ENCODE measurements at places on chromosomes 2 and 18.
A peak's percentile ranks its signal among the peaks of the same experiment; 100 is the strongest.

- no peak for DNase-seq
Measured at GRCh38 chr2:216643986-216644659, 10.9 kb downstream of the IGFBP2 start.

GRCh38 chr18:45657357-45658335 lies 42.4 kb downstream of the SLC14A2 start:
- no peak for DNase-seq

GRCh38 chr2:43174368-43174916 lies 52.0 kb downstream of the ZFP36L2 start:
- no peak for DNase-seq

- DNase-seq = peak; percentile 16
Measured at GRCh38 chr2:36356298-36356989, 866 bp downstream of the CRIM1 start.

GRCh38 chr2:217031445-217031844 lies 171.6 kb upstream of the TNP1 start:
- no peak for DNase-seq

- no peak for DNase-seq
Measured at GRCh38 chr2:20634507-20635112, 16.3 kb downstream of the HS1BP3 start.

GRCh38 chr2:205161156-205161839 lies 521.0 kb upstream of the NRP2 start:
- DNase-seq = no peak

- peak; percentile 71 for DNase-seq
Measured at GRCh38 chr2:10036095-10036884, 7.1 kb upstream of the KLF11 start.

GRCh38 chr18:70004696-70005095 lies 57.0 kb upstream of the CD226 start:
- no peak for DNase-seq

DNA sequence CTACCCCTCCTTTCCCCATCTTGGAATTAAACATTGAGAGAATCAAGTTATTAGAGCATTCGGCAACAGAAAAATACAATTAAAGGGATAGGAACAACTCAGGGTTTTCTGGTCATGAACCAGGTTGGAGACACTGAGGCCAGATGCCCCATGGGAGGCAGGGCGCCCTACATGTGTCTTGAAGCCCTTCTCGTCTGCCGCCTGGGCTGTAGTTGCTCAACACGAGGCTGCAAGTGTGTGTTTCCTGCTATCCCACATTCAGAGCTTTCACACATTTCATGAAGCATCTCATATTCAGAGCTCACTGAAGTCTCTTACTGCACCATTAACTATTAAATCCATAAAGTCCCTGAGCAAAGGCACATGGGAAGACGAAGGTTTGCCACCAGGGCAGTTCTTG lies 28.8 kb downstream of the TTC39C start:
- no peak for DNase-seq

- no peak for DNase-seq
Measured at GRCh38 chr2:168640039-168640438, 162.4 kb upstream of the NOSTRIN start.

DNA sequence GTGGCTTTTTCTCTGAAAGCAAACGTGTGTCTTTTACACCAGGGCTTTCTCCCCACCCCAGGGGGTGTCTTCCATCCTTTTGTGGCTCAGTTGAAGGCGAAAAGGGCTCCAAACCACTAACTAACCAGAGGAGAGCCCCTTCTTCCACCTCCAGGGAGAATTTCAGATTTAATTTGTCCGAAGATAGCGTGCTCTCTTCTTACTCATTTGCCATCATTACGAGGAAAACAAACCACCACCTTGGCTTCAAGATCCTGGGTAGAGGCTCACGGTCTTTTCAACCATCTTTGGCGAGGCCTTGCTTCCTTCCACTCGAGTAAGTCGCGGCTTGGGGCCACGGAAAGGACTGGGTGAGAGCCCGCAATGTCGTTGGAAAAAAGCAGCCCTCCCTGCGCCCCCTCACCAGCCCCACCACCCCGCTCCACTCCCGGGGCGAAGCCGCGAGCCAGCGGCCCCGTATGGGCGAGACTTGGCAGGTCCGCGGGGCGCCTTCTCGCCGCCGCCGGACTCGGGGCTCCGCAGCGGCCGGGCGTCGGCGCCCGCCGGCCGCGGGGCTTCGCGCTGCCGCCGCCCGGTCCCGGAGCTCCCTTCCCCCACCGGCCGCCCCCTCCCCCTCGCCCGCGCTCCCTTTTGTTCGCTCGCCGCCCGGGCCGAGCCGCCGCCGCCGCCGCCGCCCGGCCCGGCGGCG lies 1.7 kb upstream of the ZNF532 start:
- no peak for DNase-seq

DNA sequence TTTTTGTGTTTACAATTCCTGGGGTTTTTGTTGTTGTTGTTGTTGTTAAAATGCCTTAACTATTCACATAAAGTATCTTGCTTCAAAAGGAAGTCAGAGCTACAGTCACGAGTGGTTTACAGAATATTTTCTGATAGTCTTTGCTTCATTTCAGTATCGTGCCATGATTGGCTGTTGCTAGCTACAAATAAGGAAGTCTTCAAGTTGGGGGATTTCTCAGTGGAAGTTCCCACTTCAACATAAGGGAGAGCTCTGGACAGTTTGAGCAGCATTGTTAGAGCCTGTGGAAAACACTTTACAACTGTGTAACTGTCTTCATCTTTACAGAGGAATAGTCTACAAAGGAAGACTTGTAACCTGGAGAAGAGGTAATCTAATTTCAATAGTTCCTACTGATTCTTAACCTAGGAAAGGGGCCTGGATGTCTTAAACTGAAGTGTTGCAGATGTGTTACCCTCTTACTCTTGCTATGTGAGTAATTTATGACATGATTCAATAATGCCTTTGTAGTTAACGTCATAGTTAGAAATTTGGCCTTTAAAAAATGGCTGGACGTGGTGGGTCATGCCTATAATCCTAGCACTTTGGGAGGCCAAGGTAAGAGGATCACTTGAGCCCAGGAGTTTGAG lies 23.4 kb upstream of the TANK start:
- no peak for DNase-seq

GRCh38 chr2:189770590-189771322 lies 8.2 kb upstream of the OSGEPL1 start:
- no peak for DNase-seq

GRCh38 chr18:64330931-64331330 lies 182.0 kb upstream of the LINC00305 start:
- DNase-seq = no peak

GRCh38 chr2:161119483-161119882 lies 40.7 kb upstream of the TANK start:
- no peak for DNase-seq

- peak; percentile 61 for DNase-seq
Measured at GRCh38 chr18:45121146-45121545, 440.5 kb downstream of the SETBP1 start.

DNA sequence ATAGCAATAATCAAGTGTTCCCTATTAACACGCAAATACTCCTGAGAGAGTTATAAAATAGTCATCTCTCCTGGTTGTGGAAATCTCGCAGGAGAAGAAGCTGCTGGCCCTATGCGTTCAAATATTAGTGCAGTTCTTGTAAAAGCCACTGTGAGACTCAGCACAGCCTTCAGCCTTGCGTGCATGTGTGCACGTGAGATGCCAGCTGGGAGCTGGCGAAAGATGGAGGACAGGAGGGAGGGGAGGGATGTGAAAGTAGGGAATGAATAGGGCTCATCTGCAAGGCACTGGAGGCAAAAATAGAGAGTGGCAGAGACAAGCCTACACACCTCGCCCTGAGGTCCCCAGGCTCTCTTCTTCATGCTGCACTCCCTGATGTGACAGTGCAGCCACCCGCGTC lies 126.5 kb downstream of the INO80D start:
- no peak for DNase-seq

- no peak for DNase-seq
Measured at GRCh38 chr18:55998801-55999385, 410.9 kb upstream of the TCF4 start.

DNA sequence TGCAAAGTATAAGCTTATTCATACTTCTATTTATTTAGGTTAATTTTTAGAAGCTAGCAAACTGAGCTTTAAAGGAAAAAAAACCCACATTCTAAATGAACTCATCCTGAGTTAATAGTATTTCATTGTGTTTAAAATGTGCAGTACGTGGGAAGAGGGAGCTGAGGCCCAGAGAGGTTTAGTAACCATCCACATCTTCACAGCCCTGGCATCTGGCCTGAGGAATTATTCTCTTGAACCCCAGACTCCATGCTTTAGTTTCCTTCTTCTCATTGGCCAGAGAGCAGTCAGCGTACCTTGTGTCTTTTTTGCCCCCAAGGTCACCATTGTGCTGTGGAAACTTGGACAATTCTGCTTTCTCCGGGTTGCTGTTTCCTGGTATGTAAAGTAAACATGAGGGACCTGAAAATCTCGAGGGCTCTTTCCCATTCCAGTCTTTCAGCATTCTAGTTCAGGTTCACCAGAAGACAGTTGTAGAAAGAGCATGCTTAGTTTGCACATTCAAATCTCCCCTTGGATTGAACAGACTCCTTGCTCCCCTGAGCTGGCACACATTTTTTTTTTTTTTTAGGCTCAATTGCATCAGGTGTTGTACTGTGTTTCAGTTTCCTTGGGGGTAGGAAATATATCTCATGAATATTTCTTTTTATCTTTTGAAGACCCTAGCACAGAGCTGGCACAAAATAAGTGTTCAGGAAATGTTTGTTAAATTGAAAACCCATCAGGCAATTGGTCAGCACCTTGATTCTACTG lies 81.4 kb downstream of the MYCN start:
- DNase-seq = no peak

GRCh38 chr2:26877276-26877675 lies 29.3 kb downstream of the DPYSL5 start:
- DNase-seq = no peak

DNA sequence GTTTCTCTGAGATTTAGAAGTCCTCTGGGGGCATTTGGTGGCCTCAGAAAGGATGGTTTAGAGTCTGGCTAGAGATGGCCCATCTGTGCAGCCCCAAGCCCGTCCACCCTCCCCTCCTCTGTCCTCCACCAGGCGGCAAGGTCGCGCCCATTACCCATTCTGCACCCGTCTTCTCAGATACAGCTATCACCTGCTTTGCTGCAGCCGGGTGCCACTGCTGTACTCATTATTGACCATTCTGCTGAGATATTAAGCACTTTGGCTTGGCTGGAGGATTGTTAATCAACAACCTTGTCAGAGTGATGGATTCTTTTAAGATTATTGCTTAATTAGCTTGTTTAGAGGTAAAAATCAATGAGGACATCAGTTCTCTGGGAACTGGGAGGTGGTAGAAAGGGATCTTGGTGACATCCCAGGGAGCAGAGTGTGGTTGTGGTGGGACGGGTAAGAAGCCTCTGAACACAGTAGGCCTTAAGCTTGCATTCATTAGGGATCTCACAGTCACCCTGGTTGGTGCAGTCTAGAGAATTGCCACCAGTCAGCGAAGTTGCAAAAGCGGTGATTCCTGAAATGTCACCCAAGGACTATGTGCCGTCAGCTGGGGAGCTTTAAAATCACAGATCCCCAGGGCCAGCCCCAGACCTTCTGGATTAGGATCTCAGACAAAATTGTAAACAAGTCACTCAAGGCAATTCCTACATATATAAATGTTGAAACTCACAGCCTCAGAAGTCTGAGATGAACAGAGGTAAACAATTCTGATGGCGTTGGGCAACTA lies 90.9 kb downstream of the CAPN13 start:
- no peak for DNase-seq

- DNase-seq = no peak
Measured at GRCh38 chr2:133053541-133053940, 383.5 kb upstream of the LYPD1 start.

- DNase-seq = no peak
Measured at GRCh38 chr2:223599640-223600380, 2.4 kb downstream of the SCG2 start.

DNA sequence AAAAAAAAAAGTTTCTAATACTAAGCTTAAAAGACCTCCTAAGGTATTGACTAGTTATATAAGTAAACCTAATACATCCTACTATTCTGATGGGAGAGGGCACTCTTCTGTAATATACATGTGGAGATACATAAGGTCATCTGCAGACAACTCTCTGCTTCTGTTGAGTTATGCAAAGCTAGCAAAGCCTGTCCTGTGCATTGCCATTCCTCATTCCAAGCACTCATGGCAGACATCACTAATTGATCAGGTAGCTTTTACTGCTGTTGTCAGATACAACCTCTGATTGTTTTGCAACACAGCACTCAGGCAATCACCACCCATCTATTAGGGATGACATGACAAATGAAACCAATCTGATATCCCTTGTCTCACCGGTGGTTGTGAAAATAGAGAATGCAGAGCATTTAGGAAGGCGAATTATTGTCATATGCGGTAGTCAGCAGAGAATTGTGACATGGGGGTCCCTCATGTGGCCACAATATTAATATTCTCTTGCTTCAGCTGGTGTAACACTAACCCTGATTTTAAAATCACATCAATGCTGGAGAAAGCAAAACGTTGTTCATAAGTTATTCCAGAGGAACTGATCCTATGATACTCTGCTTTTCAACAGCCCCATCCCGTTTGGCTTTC lies 416.5 kb upstream of the GYPC start:
- DNase-seq = no peak

- DNase-seq = peak; percentile 67
Measured at GRCh38 chr2:235728800-235729556, 235.1 kb downstream of the AGAP1 start.

DNA sequence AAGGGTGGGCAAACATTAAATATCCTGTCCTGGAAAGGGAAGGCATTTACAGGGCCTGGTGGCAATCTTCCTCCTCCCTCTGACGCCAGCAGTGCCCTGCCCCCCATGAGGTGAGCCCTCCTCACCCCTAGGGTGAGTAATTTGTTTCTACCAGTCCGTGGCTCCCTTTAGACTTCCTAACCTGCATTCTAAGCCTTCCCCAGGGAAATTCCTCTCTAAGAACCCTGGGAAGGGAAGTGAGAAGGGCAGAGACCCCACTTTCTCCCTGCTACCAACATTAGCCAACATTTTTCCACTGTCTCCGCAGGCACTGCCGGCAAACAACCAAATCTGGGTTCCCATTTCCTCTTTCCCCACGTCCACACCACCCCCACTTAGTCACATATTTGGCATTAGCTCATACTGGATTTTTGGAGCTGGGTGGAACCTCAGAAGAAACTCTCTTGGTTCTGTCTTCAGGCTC lies 69.3 kb downstream of the NRP2 start:
- DNase-seq = no peak

DNA sequence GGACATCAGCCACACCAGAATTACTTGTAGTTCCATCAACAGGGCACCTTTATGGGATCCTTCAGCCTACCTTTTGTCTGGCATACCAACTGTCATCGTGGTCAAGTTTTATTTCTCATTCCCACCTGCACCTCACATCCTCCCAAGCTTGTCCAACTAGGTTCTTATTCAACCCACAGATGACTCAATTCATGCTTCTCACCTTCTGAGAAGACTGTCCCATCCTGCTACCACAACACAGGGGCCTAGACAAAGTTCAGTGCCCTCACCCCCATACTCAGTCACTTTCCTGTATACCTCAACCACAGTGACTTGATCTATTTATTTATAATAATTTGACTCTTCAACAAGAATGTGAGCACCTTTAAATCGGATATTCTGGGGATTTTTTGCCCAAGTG lies 114.4 kb upstream of the ACVR1C start:
- DNase-seq = no peak

DNA sequence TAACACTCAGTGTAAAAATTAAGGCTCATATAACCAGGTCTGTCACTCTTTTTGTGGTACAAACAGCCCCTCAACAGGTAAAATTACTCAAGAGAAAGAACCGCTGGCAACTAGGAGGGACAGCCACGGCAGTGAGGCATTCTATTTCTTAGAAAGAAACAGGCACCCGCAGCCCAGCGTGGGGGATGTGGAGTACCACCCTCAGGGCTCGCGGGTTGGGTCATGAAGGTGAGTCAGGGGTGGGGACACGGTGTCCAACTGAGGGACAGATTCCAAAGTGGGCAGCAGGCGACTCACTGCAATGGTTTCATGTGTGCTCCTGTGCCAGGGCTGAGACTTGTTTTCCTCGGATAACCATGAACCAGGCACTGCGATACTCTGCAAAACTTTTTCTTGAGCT lies 129.4 kb downstream of the DTNB start:
- DNase-seq = no peak

All from amygdala (tissue), 56 donors.